ENCODE measurements at places on chromosomes 1 and 21. TPM values are rescaled to one million over a fixed set of nuclear protein-coding genes. Genes with fewer than 3 reads are reported as not detected.

The MYCL gene
- polyA plus RNA-seq, result 0.77 TPM

The ST3GAL3 gene
- 11.5 TPM for polyA plus RNA-seq

The C1orf87 gene
- polyA plus RNA-seq, result not detected

The ARHGEF16 gene
- polyA plus RNA-seq, result not detected

DNA sequence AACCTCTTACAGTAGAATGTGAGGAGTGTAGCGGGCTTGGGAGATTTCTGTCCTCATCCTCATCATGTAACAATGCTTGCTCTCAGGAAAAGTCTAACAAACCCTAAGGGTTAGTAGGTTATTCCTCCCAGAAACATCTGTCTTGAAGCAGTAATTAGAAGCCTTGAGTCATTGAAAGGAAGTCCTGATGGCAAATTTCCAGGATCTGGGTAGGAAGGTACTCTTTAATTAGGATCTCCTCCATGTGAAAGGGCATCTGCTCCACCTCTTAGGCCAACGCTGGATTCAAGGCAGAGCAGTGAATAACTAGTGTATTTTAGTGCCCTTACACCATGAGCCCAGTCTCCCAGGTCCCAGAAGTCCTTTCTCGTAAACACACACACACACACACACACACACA is 106.6 kb upstream of the BARHL2 start:
- DNase-seq, result no peak

DNA sequence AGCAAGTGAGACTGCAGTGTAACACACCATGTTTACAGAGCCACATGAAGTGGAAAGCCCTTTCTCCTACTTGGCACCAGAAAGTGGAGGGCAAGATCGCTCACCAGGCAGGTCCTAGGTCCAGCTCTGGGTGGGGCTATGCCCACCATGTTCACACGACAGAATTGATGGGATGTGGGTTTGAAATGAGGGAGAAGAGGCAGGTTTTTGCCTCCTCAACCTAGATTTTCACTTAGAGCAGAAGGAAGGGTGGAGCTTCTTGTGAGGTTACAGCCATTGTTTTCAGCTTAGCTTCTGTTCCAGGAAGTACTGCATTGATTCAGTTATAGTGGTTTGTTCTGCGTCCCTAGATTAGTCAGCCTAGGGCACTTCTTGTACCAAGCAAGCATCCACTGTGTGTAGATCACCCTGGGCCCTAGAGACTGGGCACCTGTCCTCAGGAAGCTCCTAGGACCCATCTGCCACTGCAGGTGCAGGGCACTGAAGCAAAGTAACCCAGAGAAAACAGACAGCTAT is 2.3 kb downstream of the CD53 start:
- no peak for DNase-seq

DNA sequence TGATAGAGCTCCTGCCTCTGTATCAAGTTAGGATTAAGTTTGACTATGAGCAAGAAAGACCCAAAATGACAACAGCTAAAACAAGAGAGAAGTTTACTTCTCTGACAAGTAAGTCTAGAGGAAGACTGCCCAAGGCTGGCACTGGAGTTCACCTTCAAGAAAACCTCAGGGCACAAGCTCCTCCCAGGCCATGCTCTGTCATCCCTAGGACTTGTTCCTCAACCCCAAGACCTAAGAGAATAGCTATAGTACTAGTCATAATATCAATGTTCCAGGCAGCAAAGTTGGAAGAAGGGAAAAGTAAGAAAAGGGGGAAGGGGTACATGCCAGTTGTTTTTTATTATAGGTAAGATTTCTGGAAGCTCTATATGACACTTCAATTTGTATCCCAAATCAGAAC is 26.4 kb upstream of the DARS2 start:
- DNase-seq, result no peak

- no peak for DNase-seq
Measured at GRCh38 chr1:41249319-41249718, 7.2 kb upstream of the SCMH1 start.

GRCh38 chr1:114315631-114316030 is 162.0 kb upstream of the SYT6 start:
- DNase-seq, result no peak

- no peak for DNase-seq
Measured at GRCh38 chr1:210447456-210448057, 118.9 kb downstream of the HHAT start.

GRCh38 chr1:222301652-222302051 is 246.3 kb downstream of the HHIPL2 start:
- no peak for DNase-seq

GRCh38 chr1:154902938-154903566 is 33.0 kb upstream of the KCNN3 start:
- DNase-seq, result no peak

GRCh38 chr1:154176337-154176736 is 15.6 kb downstream of the TPM3 start:
- DNase-seq, result peak; percentile 63

DNA sequence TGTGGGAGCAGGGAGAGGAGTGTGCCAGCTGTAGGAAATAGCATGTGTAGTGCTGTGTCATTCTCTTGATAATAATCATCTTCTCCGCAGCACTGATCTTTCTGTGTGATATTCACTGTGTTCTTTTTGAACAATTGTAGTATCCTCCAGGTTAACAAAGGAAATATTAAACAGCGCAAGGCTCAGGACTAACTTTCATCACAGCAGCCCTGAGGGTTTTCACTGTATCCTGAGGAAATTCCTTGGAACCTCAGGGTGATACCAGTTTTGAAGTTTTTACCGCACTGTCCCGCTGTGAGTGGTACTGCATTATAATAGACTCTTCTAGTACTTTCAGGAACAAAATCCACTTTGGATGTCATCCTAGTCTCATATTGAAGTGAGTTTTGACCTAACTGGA is 228.4 kb upstream of the COA6 start:
- no peak for DNase-seq

DNA sequence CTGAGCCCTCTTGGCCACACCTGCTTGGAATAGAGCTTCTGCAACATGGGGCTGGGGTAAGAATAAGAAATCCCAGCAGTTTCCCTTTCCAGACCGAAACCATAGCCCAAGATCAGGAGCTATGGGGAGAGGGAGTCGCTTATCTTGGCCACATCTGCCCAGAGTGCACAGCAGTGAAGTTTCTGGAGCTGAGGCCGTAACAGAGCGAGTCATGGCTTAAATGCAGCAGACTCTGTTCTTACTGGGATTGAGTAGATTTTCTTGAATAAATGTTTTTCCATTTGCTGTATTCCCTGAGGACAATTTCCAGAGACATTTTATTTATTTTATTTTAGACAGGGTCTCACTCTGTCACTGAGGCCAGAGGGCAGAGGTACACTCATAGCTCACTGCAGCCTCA is 33.5 kb downstream of the CFAP57 start:
- peak; percentile 16 for DNase-seq

DNA sequence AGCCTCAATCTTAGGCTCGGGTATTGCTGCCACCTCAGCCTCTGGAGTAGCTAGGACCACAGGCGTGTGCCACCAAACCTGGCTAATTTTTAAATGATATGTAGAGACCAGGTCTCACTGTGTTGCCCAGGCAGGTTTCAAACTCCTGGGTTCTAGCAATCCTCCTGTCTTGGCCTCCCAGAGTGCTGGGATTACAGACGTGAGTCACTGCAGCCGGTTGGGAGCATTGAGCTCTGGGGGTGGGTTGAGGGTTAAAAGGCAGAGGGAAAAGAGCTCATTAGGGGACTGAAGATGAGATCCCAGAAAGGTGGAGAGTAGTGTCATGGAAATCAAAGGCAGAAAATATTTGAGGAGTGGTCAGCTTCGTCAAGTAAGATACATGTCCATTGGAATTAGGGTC is 7.1 kb downstream of the RAD54L start:
- no peak for DNase-seq
